ENCODE measurements at places on chromosomes 11 and 22.

GRCh38 chr22:40273319-40273718, 73.0 kb upstream of the ADSL start:
- no peak for DNase-seq

DNA sequence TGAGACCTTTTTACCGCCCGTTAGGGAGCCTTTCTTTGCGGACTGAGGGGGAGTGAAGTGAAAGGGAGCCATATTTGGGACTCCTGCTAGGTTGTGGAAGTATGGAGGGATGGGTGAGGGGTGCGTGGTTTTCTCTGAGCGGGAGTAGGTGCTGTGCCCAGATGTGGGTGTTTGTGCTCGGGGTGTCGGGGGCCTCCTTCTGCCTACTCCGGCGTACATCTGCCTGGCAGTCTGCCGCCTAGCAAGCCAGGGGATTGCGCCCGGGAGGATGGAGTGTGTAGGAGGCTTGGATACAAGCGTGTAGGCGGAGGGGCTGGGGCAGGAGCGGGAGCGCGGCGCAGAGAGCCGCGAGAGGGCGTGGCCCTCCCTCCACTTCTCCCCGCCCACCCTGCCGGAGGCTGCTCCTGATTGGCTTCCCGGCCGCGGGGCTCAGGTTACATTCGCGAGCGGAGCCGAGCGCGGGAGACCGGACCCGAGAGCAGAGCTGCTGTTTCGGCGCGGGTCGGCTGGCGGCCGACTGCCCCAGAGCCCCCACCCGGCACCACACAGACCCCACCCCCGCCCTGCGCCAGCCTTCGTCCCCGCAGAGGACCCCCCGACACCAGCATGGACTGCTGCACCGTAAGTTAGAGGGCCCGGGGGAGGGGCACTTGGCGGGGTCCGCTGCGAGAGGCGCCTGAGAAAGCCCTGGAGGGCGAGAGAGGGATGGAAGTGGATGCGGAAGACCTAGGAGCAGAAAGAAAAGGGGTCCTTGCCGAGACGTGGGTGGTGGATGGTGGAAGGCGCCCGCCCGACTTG, at the start of gene NRGN:
TSS of gene NRGN (plus strand) at position 464 of the 798 bp plus-strand sequence. CDS start at position 607, 143 bp downstream.
- DNase-seq, result peak; percentile 72

DNA sequence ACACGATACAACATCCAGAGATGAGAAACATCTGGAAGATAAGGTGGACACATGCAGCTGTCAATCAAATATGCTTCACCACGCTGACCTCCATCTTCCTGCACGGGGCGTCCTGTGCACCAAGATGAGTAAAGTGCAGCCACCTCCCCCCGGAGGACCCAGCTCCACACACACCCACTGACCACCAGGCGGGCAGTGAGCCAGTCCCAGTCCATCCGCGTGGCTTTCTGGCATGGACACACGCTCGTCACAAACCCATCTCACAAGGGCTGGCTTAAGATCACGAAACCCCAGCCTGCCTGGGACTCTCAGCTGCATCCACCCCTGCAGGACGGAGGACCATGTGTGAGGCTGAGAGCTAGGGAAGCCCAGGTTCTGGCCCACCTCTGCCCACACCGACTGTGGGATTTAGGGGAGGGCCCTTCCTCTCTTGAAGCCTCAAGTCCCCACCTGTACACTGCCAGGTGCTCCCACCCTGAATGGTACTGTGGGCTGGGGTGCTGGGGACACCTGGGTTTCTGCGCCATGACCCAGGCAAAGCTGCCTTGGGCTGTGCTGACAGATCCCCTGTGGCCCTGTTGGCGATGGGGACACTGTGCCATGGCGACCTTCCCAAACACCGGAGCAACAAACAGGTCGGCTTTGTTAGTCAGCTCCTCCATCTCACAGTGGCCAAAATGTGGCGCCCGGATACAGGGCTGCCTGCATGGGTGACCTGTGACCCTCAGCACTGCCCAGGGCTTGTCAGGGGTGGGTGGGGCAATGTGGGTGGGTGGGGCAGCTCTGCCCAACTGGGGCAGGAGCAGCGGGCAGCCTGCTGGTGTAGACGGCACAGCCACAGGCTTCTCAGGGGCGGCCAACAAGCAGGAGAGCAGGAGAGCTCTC, 629.0 kb downstream of the TBC1D22A start:
- DNase-seq, result no peak

DNA sequence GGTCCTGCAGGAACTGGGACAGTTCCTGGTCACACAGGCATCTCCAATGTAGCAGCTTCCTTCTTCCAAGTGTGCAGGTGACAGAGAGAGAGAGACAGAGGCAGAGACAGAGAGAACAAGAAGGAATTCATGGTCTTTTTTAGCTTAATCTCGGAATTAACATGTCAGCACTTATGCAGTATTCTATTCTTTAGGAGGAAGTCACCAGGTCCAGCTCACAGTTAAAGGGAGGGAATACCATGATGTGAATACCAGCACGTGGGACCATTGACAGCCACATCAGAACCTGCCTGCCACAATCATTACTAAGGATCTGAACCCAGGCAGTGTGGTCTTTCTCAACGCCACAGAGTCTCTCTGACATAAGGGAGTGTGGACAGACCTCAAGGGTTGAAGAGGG, 341.6 kb downstream of the MN1 start:
- DNase-seq, result no peak

GRCh38 chr11:120842195-120842594, 181.7 kb upstream of the TBCEL start:
- no peak for DNase-seq

GRCh38 chr11:13256216-13256615, 21.4 kb upstream of the BMAL1 start:
- no peak for DNase-seq

- DNase-seq, result no peak
Observed at GRCh38 chr22:24431309-24432034, 4.1 kb downstream of the ADORA2A start.

DNA sequence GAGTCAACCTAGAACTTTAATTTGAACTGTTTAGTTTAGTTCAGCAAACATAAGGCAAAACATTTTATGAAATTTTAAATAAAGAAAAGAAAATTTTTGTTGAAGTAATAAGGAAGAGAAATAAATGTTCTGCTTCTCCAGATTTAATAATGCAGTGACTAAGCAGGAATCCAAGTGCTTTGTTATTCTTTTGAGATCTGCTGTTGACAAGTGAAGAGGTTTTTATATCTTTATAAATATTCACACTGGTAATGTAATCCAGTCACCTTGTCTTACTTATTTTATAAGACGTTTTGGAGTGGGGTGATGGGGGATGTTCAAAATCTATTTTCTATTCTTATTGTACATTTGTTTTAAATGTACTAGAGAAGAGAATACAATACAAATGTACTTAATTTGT, 725.9 kb upstream of the CCDC179 start:
- DNase-seq, result no peak

- no peak for DNase-seq
Observed at GRCh38 chr11:33892906-33893594, 1.2 kb upstream of the LMO2 start.

GRCh38 chr11:121741761-121742361, 289.1 kb upstream of the SORL1-AS1 start:
- no peak for DNase-seq

DNA sequence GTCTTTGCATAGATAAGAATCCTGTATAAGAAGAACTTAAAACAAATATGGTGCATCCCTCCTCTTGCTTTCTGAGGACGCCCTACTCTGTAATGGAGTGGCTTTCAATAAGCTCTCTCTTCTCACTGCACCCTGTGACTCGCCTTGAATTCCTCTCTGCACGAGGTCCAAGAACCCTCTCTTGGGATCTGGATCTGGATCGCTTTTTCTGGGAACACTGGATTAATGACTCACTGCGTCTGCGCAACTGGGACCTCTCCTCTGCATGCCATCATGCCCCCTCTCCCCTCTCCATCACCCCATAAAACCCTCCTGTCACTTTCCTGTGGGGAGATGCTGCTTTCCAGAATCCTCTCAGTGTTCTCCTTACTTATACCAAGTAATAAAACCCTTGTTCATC, 15.1 kb upstream of the CABP2 start:
- no peak for DNase-seq

- DNase-seq, result no peak
Observed at GRCh38 chr11:35798423-35798822, 135.8 kb downstream of the TRIM44 start.

- no peak for DNase-seq
Observed at GRCh38 chr22:37569921-37570660, 9.8 kb downstream of the LGALS2 start.

DNA sequence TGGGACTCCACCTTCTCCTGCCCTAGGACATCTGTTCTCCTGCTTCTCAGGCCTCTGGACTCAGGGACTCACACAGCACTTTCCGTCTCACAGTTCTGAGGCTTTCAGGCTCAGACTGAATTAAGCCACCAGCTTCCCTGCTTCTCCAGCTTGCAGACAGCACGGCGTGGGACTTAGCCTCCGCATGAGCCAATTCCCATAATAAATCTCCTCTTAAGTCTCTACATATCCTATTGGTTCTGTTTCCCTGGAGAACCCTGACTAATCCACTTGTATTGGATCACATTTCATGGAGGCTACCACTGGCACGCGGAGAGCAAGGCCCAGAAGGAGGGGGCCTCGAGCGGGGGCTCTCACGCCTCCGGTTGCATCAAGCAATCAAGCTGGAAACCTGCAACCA, 1313.6 kb downstream of the TBC1D22A start:
- DNase-seq, result no peak

DNA sequence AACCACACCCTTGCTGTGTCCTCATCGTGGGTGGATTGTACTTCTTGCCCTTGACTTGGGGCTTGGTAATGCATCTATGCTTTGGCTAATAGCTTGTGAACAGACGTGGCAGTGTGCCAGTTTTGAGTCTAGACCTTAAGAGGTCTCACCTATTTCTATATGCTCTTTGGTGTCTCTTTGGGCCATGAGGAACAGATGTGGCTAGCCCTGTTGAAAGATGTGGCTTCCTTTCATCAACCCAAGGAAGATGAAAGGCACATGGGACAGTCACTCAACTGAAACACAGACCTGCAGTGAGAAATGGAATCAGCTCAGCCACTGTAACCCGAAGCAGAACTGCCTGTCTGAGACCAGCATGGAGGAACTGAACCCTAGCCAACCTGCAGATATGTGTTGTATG, 7.9 kb upstream of the NELL1 start:
- DNase-seq, result no peak

DNA sequence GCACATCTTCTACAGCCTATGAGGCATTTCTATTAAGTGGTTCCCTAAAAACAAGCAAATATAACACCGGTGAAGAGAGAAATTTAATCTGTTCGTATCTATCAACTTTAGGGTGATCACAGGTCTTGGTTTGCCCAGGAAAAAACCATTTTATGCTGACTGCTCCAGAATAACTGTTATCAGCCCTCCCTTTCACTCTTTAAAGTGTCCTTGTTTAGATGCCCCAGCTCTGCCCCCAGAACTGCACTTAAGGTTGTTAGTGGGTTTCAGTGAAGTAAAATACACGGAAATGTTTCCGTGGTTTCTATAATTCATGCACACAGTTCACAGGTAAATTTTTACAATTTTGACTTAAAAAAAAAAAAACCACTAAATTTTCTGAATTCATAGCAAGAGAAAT, 70.0 kb downstream of the NARS2 start:
- DNase-seq, result no peak

DNA sequence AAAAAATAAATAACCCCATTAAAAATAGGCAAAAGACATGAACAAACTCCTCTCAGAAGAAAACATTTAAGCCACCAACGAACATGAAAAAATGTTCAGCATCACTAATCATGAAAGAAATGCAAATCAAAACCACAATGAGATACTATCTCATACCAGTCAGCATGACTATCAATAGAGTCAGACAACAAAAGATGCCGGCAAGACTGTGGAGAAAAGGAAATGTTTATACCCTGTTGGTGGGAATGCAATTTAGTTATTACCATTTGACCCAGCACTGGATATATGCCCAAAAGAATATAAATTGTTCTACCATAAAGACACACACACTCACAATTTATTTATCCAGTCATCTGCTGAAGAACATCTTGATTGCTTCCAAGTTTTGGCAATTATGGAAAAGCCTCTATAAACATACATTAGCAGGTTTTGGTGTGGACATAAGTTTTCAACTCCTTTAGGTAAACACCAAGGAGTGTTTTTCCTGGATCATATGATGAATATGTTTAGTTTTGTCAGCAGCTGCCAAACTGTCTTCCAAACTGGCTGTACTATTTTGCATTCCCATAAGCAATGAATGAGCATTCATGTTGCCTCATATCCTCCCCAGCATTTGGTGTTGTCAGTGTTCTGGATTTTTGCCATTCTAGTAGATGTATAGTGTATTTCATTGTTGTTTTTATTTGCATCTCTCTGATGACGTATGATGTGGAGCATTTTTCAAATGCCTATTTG, 28.0 kb downstream of the OR8D1 start:
- no peak for DNase-seq

- no peak for DNase-seq
Observed at GRCh38 chr22:35538801-35539321, 1.8 kb upstream of the RASD2 start.

- no peak for DNase-seq
Observed at GRCh38 chr11:83970061-83970671, 684.0 kb upstream of the CCDC90B start.

GRCh38 chr22:31948002-31948401, 3.7 kb downstream of the YWHAH start:
- DNase-seq, result no peak

DNA sequence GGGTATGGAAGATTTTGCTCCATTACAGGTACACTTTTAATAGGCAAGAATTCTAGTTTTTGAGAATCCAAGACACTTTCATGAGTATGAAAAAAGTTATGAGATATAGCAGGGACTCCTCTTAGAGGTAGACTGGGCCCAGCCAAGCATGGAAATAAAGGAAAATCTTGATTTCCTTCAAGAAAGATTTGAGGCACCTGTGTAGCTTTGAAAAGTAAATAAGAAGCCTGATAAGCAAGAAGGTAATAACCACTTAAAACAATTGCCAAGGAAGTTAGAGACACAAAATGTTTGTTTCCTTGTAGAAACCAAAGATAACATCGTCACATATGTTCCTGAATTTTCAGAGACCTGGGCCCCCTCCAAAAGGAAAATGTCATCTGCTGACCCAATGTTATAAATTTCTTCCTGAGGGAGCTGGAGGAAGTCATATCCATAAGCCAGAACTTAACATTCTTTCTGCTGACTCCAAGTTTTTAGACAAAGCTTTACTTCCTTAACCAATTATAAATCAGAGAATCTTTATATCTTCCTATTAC, 314.5 kb upstream of the ANO3 start:
- no peak for DNase-seq

GRCh38 chr11:35794850-35795249, 132.3 kb downstream of the TRIM44 start:
- DNase-seq, result no peak

DNA sequence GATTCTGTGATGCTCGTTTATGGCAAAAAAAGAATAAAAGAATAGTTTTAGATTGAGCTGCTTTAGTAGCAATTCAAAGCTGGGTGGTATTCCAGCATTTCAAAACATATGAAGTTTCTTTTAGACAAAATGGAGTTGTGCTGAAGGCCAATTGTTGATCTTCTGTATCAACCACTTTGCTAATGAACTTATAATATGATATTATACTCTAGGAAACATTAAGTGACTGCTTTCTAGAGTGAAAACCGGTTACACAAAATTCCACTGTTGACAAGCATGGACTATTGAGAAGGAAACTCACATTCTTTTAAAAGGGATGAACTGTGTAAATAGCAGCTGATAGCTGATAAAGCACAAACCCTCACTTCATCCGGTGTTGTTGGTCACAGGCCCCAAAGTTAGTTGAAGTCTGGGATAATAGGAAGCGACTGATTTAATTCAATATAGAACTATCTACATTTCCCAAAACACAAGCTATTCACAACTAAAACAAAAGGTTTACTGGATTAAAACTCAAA, 255.1 kb downstream of the CADM1 start:
- no peak for DNase-seq

- DNase-seq, result no peak
Observed at GRCh38 chr22:31083923-31084810, 3.0 kb downstream of the SMTN start.

Measured in immature natural killer cell (primary cell).